Activated T-helper 1 cell treated with anti-CD3 and anti-CD28 coated beads, Interleukin-2, amount 50 U/mL, for 16 hours (primary cell): ENCODE measurements at places on chromosomes 1 and 21.

DNA sequence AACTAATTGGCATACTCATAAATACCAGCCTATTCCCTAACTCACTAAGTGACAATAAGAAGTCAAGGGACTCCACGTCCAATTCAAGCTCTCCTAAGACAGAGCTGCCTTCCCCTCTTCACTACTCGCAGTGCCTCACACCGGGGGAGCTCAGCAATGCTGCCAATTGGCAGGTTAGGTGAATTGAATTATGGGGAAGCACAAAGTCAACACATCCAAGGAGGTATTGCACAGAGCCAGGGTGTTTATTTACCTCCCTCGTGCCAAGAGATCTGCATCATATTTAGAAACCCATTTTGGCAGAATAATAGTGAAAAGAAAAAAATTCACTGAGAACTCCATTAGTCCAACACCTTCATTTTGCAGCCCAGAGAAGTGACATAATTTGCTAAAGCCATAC is 20.4 kb upstream of the TNR start:
- no peak for DNase-seq

DNA sequence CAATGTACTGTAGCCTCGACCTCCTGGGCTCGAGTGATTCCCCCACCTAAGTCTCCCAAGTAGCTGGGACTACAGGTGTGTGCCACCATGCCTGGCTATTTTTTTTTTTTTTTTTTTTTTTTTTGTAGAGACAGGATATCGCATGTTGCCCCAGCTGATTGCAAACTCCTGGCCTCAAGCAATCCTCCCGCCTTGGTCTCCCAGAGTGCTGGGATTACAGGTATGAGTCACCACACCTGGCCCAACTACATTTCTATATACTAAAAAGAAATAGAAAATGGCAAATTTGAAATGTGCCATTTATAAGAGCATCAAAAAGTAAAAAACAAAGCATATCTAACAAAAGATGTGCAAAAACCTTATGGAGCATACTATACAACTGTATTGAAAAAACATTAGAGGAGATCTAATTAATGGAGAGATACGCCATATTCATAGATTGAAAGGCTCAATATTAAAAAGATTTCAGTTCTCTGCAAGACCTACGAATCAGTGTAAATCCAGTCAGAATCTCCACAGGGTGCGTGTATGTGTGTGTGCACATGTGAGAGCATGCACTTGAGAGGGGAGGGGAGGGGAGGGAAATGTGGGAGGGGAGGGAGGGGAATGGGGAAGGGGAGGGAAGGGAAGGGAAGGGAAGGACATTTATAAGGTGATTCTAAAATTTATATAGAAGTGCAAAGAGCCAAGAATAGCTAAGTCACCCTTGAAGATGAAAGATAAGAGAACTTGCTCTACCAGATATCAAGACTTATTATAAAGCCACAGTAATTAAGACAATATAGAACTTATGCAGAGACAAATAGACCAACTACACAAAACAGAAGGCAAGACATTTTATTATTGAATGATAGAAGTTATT is 15.5 kb upstream of the PADI4 start:
- DNase-seq, result no peak

GRCh38 chr1:108505763-108506070 is 54.2 kb upstream of the EEIG2 start:
- no peak for DNase-seq

DNA sequence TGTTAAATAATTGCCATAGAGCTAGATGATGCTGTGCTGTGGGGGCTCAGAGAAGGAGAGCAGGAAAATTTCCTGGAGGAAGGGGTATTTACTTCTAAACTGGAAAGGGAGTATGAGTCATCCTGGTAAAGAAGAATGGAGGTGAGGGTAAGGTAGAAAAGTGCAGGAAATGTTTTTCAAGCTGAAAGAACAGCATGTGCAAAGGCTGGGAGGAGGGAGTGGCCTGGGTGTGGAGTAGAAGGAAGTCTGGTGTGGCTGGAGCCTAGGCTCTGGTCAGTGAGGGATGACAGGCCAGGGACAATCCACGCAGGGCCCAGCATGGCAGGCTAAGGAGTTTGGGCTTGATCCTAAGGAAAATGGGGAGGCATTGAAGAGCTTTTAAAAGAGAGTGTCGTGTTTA is 45.9 kb downstream of the MATN1 start:
- no peak for DNase-seq

- DNase-seq, result no peak
Observed at GRCh38 chr1:192835116-192835515, 26.3 kb downstream of the RGS2 start.

DNA sequence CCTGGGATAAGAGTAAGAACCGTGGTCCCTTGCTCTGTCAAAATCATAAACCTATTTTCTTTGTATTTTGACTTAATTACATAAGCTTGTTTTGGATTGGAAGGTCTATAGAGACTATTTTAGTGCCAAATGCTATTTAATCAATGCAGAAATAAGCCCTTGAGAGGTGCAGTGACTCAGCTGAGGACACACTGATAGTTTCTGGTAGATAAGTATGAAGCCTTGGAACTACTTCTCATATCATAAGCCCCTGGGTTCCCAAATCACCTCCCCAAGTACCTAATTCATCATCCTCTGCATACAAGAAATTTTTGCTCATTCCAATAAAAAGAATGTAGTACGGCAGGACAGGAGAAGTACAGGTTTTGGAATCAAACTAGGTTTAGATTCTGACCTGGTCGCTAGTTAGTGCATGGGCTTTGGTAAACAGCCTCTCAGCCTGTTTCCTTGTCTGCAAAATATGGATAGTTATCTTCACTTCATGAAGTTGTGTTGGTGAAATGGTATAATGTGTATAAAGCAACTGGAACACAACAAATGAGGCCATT is 3.3 kb upstream of the CD55 start:
- DNase-seq, result no peak
